T47D (cell line): ENCODE measurements at places on chromosomes 12 and 14.

DNA sequence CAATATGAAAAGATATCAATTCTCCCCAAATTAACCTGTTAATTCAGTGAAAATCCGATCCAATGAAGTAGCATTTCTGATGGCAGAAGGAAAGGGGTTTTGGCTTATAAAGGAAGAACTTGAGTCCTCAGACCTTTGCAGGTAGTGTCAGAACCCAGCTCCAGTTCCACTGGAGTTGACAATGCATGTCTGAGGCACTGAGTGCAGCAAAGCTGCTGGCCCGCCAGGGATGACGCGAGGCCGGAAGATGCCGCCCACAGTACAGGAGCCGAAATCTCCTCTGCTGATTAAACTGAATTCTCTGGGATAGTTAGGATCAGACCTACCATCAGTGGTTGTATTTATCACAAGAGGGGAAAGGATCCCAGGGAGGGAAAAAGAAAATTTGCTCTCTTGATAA is 220.7 kb downstream of the MSRB3 start:
- no peak for DNase-seq

DNA sequence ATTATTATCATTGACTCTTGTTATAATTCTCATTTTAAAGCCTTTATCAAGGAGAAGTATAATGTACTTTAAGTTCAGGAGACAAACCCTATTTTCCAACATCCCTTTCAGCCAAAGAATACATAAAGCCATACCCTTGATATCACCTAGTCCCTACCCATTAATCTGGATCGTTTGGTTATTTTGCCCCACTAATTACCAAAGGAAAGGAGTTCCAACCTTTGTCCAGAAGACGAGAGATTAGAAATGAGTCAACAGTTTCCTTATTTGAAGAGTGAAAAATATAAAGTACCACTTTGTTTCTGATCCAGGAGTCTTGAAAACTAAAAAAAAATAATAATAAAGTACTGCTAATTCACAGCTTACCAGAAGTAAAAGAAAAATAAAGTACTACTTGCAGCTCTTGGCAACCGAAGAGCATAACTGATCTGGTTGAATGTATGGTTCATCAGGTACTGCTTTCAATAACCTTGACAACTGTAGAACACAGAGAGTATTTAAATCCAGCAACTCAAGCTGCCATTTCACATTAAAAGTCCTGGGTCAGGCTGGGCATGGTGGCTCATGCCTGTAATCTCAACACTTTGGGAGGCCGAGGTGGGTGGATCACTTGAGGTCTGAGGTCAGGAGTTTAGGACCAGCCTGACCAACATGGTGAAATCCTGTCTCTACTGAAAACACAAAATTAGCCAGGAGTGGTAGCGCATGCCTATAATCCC is 33.7 kb downstream of the LIMA1 start:
- no peak for DNase-seq

GRCh38 chr14:23663127-23663526 is 27.0 kb downstream of the DHRS2 start:
- DNase-seq, result no peak

GRCh38 chr14:64855721-64856528 is 23.8 kb downstream of the SPTB start:
- DNase-seq, result no peak

DNA sequence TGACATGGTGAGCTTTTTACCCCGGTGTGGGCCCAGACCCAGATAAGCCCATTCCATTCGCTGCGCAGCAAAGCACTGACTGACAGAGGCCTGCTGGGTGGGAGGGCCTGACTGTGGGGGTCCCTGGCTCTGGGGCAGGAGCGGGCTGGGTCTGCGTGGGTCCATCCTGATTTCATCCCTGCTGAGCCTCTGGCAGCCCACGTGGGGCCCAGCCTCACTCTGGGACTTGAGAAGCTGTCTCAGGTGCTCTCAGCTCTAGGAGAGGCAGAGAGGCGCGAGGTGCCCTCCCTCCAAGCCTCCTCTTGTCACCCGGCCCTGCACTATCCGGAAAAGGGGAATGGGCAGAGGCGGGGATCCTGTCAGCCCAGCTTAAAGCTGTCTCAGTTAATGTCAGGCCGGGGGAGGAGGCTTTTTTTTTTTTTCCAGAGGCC is 927 bp downstream of the ABCB9 start:
- DNase-seq, result no peak

DNA sequence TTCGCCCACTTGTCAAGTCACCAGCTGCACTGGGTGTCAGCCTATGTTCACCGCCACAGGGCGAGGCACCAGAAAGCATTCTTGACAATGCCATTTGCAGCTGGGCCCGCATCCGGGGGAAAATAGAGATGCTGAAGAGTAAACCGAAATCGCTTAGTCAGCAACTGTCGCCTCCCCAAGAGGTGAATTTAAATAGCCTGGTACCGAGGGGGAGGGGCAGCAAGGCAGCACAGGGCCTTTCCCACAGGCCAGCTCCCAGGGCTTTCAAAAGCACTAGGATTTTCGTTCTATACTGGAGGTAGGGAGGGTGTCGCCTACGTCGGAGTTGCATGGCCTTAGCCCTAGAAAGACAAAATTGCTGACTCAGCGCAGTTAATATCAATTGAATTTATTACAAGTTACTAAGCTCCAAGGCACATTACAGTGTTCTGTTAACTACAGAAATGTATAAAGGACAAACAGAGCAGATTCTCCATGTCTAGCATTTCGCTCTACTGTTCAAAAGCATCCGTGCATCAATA is 4.3 kb downstream of the IRF2BPL start:
- peak; percentile 77 for DNase-seq

DNA sequence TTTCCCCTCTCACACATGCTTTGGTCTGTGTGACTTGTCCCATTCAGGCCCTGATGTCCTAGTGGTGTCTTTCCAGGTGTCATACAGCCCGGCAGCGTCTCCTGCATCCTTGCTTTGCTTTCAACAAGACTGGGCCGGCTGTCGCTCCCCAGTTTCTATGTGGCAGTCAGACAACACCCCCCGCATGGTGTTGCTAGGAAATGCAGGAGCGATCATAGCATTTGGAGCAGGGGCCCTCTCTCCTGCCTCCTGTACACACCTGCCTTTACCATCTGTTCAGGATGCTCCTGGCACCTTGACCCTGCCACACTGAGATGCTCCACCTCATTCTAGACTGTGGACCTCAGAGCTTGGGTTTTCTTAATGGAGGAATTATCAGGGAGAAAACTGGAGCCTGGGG is 29.5 kb downstream of the CACNA1C start:
- no peak for DNase-seq

DNA sequence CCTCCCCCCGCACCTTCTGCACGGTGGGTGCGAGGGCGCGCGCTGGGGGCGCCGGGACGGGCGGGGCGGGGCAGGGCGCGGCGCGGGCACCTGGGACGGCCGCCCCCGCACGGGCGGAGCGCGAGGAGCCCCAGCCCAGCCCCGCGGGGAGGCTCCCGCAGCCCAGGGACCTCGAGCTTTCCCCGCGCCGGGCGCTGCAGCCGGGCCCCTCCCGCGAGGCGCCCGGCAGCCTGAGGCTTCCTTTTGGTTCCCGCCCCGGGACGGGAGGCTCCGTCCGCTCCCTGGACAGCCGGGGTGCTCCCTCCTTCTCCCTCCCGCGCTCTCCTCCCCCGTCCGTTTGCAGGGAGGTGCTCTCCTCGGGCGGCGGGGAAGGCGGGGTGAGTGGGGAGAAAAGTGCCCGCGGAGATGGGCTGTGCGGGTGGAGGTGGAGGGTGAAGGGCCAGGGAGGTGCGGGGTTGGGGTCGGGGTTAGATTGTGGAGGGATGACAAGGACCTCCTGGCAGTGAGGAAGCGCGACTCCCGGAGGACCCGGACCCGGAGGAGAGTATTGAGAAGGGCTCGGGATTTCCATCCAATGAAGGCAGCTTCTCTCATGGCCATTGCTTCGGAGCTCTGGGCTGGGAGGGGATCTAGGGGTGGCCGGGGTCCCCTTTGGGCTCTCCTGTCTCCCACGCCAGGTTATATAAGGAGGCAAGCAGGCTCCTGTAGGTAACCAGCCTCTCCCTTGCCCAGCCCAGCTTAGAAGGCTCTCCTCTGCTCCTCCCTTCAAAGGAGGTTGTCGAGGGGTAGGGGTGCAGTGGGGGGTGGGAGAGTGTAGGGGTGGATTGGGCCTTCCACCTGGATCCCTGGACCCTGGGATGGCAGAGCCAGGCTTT is 645 bp downstream of the JDP2 start:
- DNase-seq, result peak; percentile 75

- DNase-seq, result no peak
Measured at GRCh38 chr12:101946233-101946611, 68.8 kb downstream of the DRAM1 start.

DNA sequence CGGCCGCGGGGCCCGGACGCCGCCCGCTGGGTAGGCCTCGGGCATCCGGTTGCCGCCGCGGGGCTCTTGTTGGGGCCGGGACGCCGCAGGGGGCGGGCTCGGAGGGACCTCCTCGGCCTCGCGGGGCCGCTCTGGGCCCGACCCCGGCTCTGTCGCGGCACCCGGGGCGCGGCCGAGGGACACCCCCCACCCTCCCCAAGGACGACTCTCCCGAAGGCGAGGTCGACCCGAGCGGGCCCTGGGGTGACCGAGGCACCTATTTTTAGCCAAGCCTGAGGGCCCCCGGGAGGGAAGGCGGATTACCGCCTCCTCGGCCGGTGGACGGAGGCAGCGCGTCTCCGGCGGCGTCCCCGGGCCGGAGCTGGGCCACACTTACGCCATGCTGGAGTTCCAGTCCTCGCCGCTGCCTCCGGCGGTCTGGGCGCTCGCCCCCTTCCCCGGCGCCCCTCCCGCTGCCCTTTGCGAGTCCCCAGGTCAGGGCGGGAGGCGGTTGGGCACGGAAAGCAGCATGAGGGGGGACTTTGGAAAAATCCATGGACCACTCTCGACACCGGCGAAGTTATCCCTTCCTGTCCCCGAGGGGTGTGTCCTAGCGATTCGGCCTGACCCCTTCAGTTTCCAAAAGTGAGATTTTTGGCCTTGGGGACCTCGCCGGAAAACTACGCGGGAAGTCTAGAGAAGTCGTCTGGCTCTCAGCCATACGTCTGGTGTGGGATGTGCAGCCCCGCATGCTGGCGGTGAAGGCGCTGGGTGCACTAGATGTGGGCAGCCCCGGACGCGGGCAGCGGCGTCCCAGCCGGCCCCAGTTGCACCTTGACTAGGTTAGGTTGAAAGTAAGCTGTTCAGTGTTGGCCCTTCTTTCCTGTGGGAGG is 699 bp downstream of the KTN1 start:
- DNase-seq, result peak; percentile 35

GRCh38 chr12:6884539-6884938 is 11.4 kb upstream of the SPSB2 start:
- DNase-seq, result no peak

- DNase-seq, result no peak
Measured at GRCh38 chr12:42524716-42525115, 64.8 kb downstream of the PRICKLE1 start.

- DNase-seq, result no peak
Measured at GRCh38 chr12:38543151-38543550, 226.6 kb downstream of the ALG10B start.

DNA sequence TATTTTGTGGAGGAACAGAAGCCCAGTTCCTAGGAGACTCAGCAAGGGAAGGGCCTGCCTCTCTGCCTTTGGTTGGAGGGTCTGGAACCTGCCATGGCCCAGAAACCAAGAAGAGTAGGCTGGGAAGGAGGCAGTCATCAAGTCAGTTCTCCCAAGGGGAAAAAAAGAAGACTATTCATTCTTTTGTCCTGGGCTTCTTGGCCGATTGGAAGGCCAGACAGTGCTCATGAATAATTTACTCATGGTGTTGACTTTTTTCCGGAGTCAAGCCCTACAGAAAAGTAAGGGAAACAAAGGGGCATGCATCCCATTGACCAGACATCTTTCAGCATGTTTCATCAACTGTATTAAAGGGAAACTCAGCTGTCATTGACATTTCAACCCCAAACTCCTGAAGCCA is 168.1 kb downstream of the PRKCH start:
- no peak for DNase-seq

GRCh38 chr14:89000007-89000942 is 175.8 kb downstream of the TTC8 start:
- peak; percentile 44 for DNase-seq

DNA sequence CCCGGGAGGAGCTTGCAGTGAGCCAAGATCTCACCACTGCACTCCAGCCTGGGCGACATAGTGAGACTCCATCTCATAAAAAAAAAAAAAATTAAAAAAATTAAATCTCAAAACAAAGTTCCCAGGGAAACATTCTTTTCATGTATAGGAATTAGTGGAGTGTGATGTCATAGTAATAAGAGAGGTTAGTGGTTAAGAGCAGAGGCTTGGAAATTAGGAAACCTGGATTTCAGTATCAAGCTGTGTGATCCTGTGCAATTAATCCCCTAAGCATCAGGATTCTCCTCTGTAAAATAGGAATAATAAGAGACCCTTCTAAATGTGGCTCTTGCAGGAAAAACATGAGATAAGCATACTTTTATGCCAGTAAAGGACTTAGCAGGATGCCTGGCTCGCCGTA is 3.1 kb upstream of the TXNRD1 start:
- no peak for DNase-seq

DNA sequence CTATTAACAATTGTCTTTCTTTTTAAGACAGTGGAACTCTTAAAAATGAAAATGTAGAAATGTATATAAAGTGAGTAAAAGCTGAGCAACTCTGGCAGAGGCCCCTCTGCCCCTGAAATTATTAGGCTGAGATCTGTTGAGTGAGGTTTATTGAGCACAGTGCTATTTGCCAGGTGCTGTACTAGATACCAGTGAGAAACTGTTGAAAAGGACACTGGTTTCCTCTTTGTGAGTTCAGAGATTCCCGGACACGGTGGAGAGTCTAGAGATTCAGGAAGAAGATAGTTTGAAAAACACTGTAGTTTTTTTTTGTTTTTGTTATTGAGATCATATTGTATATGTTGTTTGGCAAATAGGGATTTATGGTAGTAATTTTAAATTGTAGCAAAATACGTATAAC is 11.2 kb downstream of the ACVR1B start:
- DNase-seq, result no peak

DNA sequence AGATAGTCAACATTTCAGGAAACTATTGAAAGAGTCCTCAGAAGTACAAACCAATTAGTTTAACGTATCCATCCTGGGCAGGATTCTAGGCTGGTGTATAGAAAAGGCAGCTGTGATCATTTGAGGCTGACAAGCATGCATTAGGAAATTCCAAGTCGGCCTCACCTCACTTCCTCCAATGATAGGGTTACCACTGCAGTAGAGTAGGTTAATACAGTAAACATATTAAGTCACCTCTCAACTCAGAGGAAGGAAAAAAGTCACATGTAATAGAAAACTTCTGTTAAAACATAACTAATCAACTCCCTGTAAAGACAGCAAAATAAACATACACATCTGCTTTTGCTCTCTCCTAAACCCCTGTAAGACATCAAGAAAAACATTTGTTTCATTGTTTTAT is 33.5 kb downstream of the MED13L start:
- no peak for DNase-seq

DNA sequence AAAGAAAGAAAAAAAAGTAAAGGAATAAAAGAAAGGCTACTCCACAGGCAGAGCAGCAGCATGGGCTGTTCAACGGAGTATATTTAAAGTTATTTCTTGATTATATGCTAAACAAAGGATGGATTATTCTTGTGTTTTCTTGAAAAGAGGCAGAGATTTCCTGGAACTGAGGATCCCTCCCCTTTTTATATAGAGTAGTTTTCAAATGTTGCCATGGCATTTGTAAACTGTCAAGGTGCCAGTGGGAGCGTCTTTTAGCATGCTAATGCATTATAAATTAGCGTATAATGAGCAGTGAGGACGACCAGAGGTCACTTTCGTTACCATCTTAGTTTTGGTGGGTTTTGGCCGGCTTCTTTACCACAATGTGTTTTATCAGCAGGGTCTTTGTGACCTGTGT is 383.0 kb downstream of the PCNX1 start:
- DNase-seq, result no peak
